ENCODE measurements at places on chromosomes 16 and 17.
A peak's percentile ranks its signal among the peaks of the same experiment; 100 is the strongest.

GRCh38 chr17:77111934-77112296 lies 28.9 kb upstream of the SEC14L1 start:
- DNase-seq, result no peak

GRCh38 chr17:65311261-65311660 lies 174.1 kb downstream of the RGS9 start:
- DNase-seq, result no peak

DNA sequence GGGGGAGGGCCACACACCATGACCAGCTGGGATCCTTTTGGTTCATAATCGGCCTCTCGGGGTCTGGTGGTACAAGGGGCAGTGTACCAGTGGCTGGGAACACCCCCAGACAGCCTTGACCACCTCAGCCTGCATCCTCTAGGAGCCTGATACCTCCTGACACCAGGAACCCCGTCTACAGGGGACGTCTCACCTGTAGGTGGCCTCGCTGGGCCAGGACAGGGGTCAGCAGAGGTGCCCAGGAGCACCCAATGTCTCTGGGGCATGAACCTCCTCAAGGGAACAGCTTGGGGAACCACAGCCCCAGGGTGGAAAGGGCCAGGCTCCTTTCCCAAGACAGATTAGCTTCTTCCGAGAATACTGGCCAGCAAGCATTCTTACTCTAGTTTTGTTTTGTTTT lies 2.5 kb upstream of the METRNL start:
- DNase-seq, result no peak

- DNase-seq, result no peak
Measured at GRCh38 chr17:28018439-28019070, 23.9 kb upstream of the NLK start.

- peak; percentile 83 for DNase-seq
Measured at GRCh38 chr17:8997994-8998628, 23.2 kb upstream of the NTN1 start.

- no peak for DNase-seq
Measured at GRCh38 chr16:87327798-87328495, 10.8 kb upstream of the C16orf95 start.

DNA sequence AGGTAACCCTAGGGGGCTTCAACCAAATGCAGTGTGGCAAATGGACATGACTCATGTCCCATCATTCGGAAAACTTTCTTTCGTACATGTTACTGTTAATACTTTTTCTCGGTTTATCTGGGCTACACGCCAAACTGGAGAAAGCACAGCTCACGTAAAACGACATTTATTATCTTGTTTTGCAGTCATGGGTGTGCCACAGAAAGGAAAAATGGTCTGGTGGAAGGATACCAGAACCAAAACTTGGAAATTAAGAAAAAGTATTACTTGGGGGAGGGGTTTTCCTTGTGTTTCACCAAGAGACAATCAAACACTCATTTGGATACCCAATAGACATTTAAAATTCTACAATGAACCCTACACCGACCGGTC lies 23.6 kb downstream of the ALOX15B start:
- no peak for DNase-seq

DNA sequence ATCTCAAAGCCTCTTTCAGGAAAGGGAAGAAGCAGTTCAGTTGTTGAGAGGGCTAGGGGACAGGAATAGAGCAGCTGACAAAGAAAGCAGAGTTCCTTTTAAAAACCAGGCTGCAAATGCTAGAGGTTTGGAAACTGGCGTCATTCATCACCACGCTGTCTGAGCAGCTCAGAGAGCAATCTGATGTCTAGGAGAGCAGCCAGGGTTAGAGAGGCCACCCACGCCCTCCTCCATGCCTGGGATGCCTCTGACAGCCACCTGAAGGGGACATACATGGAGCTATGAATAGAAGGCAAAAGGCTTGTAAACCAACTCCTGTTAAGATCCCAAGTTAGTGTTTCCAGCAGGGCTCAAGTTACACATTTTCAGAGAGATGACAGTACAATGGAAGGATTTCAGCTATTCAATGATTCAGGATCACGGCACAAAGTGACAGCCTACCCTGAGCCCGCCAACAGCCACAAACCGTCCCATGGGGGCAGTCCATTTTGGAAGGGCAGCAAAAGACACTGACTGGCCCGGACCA lies 12.4 kb downstream of the RAB5C start:
- DNase-seq, result no peak

DNA sequence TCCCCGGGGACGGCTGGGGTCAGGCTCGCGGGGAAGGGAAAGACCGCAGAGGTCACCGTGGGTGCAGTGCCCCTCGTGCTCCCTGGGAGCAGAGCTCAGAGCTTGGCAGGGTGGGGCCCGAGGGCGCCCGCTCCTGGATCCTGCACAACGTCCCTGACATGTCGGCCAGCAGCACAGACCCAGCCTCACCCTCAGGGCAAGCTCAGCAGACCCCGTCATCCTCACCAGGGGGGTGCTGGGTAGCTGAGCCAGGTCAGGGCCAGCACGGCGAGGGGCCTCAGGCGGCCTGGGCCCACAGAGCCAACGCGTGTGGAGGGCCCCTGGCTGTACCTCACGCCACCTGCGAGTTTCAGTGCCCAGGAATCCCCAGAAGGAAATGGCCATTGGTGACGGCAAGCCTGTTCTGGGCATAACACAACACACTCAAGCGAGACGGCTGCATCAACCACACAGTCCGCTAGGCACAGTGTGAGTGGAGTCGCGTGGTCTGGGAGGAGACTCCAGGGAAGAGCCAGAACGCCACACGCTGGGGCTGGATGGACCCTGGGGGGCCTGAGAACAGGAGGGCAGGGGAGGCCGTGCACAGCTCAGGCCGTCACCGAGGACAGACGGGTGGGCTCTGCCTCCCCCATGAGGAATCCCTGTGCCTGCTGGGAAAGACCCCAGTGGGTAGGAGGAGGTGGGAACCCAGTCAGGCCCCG lies 60.3 kb downstream of the ZNF778 start:
- no peak for DNase-seq

DNA sequence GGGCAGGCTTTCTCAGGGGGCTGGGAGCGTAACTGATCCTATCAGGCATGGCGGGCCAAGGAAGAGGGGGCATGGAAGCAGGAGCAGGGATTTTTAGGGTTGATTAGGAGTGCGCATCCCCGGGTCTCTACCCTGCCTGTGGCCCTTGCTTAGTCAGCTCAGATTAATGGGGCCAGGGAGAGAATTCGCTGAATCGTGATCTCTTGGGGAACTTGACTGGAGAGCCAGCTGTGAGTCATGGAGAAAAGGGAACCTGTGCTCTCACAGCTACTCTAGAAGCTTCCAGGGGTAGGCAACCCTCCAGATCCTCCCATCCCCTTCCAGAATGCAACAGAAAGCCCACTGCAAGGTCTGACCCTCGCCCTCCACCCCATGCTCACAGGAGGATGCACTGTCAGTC lies 3.6 kb downstream of the FOXN1 start:
- no peak for DNase-seq

DNA sequence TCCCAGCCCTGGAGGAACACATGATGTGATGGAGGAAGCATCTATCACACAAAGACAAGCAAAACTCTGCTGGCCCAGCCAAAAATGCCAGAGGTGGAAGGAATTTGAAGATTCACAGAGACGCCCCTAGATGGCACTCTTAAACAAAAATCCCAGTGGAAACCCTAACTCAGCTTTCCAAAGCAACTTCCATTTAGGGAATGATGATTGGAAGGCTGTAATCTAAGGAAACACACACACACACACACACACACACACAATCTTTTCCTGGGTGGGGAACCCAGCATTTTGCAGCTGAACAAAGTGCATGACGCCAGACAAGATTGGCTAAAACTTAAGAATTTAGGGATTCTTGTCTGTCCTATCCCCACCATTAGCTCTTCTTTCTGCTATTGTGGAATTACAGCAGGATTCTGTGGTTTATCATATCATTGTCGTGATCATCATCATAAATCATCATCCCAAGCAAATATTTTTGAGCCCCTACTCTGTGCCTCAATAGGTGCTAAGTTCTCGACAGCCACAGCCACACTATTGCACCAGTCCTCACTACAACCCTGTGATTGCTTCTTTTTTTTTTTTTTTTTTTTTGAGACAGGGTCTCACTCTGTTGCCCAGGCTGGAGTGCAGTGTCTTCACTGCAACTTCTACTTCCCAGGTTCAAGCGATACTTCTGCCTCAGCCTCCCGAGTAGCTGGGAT lies 1.6 kb upstream of the LDAF1 start:
- DNase-seq, result peak; percentile 27

DNA sequence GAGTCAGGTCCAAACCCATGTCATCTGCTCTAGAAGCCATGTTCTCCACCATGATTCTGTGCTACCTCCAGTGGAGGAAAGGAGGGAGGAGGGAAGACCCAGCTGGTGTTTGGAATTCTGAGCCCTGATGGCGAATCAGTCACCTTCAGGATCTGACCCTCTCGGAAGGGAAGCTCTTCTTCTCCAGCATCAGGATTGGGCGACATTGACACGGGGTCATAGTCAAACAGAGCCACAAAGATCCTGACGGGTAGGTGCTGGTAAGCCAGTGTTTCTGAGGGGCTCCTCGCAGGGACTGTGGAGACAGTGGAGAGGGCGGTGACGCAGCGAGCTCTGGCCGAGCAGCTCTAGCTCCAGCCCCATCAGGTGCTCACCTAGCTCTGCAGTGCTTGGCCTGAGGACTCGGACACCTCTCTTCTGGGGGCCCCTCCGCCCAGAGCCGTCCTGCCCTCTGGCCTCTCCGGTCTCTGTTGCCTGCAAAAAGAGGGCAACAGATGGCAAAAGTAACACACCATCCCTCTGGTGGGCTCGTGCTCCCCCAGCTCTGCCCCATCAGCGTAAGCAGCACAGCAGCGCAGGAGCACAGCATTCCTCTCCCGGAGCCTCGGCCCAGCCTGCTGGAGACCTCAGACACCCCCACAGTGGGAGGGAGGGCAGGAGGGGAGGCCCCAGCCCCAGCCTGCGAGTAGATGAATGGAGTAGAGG lies 21.0 kb downstream of the TSPOAP1 start:
- no peak for DNase-seq

DNA sequence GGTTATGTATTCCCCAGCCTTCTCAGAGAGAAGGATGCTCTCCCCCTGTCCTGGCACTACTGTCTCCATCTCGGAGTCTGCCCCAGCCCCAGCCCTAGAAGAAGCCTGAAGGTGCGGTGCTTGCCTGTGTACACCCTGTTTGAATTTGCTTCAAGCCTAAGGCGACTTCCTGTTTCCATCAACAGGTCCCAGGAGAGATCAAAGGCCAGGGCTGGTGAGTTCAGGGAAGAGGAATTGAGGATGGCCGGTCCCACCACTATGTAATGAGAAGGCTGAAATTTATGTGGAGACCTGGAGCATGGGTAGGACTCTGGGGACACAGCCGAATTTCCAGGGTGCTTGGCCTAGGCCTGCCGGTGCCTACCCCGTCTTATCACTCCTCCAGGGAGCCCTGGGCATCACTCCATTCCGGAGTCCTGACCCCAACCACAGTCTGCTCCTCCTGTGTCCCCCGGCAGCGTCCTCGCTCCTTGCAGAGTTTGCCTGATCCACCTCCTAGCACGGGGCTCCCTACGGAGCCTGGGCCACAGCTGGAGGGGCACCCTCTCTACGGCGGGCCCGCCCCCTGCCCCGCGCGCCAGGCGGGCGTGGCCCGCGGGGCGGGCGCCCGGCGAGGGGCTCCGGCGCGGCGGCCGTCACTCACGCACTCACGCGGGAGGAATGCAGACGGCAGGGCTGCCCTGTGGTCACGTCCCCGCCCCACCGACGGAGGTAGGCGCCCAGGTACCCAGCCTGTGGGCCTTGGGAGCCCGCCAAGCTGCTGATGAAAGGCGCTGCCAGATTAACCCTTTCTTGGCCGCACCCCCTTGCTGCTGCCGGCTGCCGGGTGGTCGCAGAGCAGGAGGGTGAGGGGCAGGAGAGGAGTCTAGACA lies 53.8 kb upstream of the TAC4 start:
- no peak for DNase-seq

GRCh38 chr16:57427824-57428223 lies 19.4 kb downstream of the CIAPIN1 start:
- no peak for DNase-seq
